ENCODE measurements at places on chromosomes 12 and 14. TPM values are rescaled to one million over a fixed set of nuclear protein-coding genes. Genes with fewer than 3 reads are reported as not detected.

DNA sequence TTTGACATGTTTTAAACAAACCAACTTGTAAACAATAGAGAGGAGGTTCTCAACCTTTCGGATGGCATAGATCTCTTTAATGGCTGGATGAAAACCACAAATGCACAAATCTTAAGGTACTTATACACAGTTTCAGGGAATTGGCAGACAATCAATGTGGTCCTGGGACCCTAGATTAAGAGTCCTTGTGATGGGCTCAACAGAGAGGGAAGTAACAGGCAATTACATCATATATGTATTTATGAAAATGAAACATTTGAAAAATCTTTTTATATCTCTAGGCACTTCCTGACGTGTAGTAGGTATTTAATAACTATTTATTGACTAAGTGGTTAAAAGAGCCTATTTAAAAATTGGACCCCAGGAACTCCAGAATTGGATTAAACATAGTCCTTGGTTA, 897 bp downstream of the ACTR10 start:
- DNase-seq: no peak

GRCh38 chr14:78975734-78976133, 805.6 kb downstream of the NRXN3 start:
- DNase-seq: no peak

DNA sequence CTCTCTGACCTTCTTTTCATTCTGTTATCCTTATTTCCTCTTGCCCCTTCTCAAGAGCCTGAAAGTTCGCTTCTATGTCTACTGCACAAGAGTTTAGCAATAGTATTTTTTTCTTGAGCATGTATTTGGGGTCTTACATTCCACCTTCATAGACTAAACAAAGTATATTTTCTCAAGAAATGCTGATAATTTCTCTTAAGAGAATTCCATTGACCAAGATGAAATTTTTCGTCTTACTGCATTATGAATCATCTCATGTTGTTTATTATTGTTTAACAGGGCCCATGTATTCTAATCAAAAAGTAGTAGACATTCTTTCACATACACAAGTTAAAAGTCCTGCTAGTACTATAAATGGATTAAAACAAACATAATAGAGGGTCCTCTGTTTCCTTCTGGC, 219.3 kb downstream of the C12orf50 start:
- DNase-seq: no peak

The ADAM20 gene
- not detected for total RNA-seq

DNA sequence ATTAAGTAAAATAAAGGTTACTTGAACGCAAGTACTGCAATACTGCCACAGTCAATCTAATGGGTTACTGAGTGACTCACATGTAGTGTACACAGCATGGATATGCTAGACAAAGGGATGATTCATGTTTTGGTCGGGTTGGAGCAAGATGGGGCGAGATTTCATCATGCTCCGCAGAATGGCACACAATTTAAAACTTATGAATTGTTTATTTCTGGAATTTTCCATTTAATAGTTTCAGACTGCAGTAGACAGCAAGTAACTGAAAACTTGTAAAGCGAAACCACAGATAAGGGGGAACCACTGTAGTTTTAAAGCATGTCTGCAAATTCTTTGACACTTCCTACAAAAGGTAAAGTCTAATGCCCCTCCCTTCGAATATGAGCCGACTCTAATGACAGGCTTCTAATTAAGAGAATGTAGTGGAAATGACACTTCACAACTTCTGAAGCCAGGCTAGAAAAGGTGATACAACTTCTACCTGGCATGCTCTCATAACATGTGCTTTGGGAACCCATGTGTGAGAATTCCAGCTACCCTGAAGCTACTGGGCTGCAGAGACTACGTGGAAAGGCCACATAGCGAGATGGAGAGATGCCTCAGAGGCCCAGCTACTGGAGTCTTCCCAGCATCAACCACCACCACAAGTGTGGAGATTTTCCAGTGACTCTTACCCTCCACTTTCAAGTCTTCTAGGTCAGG, 13.9 kb upstream of the TCP11L2 start:
- no peak for DNase-seq

GRCh38 chr14:103104389-103104653, 9.8 kb downstream of the EXOC3L4 start:
- DNase-seq: no peak

The RFX4 gene
- total RNA-seq: not detected

GRCh38 chr12:24742378-24742777, 206.5 kb downstream of the BCAT1 start:
- DNase-seq: peak; percentile 36
